ENCODE measurements at places on chromosomes 7 and 10.

- DNase-seq: no peak
These were observed 392.8 kb upstream of the KLF6 start for GRCh38 chr10:4177791-4178190.

- DNase-seq: no peak
These were observed 546.8 kb downstream of the PHTF2 start for GRCh38 chr7:78345293-78345911.

GRCh38 chr7:66629222-66630062 is 761 bp downstream of the KCTD7 start:
- DNase-seq: peak; percentile 36

DNA sequence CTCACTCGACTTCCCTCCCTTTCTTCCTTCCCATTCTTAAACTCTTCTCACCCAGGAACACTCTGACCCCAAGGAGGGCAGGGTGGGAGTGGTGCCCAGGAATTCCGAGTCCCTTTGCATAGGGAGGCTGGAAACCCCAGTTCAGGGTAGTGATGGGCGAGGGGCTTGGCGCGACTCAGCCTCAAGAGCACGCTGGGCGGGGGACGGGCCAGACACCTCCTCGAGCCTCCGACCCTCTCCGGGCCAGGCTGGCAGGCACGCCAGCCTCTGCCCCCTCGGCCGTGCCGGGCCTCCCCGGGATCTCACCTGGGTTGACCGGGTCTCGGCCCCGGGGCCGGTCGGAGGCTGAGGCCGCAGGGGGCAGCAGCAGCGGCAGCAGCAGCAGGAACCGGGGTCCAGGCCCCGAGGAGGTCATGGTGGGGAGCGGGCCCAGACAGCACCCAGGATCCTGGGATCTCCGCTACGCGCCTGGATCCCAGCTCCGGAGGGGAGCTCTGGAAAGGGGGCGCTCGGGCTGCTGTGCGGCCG is 457 bp downstream of the PLOD3 start:
- no peak for DNase-seq

Measured in left cardiac atrium (tissue), 4 donors.